Progenitor cell of endocrine pancreas (in vitro differentiated cells): ENCODE measurements at places on chromosomes 2 and 18. TPM values are rescaled to one million over a fixed set of nuclear protein-coding genes. Genes with fewer than 3 reads are reported as not detected.
A peak's percentile ranks its signal among the peaks of the same experiment; 100 is the strongest.

HOXD13 gene
- total RNA-seq, result not detected in 2 replicates

DSC1 gene
- total RNA-seq, result not detected in 2 replicates

PRSS56 gene
- total RNA-seq, result not detected in 2 replicates

SERPINB2 gene
- total RNA-seq, result not detected in 2 replicates

IL36RN gene
- total RNA-seq, result 0.13 TPM in 1 of 2 replicates, not detected in the other

YIPF4 gene
- 36.1 and 39.9 TPM in 2 replicates for total RNA-seq

FLACC1 gene
- total RNA-seq, result 0.55 and 0.69 TPM in 2 replicates

TOGARAM2 gene
- 0.86 and 0.98 TPM in 2 replicates for total RNA-seq

CGREF1 gene
- total RNA-seq, result 0.31 and 0.87 TPM in 2 replicates

PRKAG3 gene
- total RNA-seq, result not detected in 2 replicates

RAD51AP2 gene
- total RNA-seq, result 0.07 and 0.13 TPM in 2 replicates

CAPN10 gene
- 65.5 and 67.2 TPM in 2 replicates for total RNA-seq

GRCh38 chr2:239548965-239549595 is 148.3 kb upstream of the HDAC4 start:
- DNase-seq, result no peak

DNA sequence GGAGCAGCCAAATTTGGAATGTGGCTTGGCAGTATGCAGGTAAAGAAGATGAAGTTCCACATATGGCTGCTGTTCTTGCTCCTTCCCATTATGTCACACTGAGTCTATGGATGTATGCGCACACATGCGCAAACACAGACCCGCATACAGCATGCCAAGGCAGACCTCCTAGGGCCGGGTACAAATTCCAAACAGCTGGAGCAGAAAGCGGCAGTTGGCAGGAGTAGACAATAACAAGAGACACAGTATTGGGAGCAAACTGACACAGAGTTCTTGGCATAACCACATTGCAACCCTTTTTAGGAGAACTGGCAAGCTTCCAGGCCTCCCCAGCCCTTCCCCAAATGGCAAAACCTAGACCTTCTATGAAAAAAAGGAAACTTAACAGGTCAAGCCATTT is 268.9 kb downstream of the SP3 start:
- DNase-seq, result no peak

DNA sequence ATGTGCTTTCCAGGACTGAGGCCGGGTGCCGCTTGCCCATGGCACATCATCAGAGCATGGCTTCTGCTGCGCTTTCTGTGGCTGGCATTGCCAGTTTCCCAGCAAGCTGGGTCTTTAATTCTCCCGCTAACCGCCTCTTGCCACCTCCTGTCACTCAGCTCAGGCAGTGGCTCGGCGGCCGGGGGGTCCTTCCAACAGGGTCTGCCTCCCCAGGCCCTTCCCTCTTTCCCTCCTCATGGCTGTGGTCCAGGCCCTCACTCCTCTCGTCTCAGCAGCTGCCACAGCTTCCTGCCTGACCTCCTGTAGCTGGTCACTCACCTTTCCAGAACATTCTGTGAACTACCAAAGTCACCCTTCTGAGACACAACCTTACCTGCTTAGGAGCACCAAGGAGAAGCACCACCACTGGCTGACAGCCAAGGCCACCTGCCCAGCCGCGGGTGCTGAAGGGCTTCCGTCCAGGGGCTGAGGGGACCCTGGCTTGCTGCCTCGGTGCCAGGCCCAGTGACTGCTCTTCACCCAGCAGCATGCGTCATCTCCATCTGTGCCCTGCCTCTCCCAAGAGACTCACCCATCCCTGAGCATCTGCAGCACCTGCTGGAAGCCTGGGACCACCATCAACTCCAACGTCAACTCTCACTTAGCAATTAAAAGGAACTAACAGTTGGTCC is 22.6 kb downstream of the CHMP1B start:
- DNase-seq, result no peak

GRCh38 chr2:77977471-77978063 is 455.4 kb upstream of the LRRTM4 start:
- DNase-seq, result no peak

GRCh38 chr2:62370321-62371250 is 135.4 kb downstream of the TMEM17 start:
- DNase-seq, result no peak

- DNase-seq, result no peak
These were observed 60.0 kb downstream of the CABLES1 start for GRCh38 chr18:23194997-23195957.

GRCh38 chr2:222862106-222862908 is 1.5 kb downstream of the ACSL3 start:
- DNase-seq, result no peak

DNA sequence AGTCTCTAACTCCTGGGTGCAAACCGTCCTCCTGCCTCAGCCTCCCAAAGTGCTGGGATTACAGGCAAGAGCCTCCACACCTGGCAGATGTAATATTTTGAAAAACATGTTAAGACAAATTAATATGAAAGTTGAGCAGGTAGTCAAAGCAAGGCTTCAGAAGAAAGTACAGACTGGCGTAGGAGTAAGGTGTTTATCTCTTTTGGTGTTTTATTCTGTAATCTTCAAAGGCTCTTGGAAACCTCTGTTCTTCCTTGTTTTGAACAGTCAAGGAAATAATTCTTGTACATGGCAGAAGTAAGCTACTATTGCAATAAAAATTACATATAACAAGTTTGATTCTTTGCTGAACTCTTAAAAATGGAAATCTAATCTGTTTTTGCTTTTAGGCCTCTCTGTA is 5.3 kb downstream of the RNF138 start:
- DNase-seq, result no peak

DNA sequence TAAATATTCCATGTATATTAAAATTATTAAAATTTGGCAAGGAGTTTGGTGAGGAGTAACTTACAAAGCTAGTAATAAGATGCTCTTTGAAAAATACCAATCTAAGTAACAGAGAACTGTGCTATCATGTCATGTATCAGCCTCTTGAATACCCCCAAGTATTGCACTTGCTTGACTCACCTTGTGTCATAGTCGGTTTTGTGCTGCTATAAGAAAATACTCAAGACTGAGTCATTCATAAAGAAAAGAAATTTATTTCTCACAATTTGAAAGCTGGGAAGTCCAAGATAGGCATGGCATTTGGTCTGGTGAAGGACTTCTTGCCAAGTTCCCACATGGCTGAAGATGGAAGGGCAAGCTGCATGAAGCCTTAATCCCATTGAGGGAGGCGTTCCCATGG is 179.2 kb downstream of the MEMO1 start:
- no peak for DNase-seq

- DNase-seq, result no peak
These were observed 161.4 kb downstream of the ALK start for GRCh38 chr2:29760008-29760407.

DNA sequence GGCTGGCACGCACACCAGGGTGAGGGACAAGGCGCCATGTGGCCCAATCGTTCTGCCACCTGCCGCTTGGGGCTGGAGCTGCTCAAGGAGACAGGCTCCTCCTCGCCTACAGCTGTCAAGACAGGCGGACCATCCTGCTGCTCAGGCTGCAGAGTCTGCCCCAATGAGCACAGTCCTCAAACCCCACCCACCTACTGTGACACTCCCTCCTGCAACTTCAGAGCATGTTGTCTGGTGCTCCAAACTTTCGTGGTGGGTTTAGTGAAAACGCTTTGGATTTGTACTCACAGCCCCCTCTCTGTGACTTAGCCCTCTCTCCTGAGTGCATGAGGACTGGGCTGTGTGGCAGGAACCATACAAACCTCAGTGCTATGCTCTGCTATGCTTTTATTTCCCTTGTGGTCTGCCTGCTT is 23.2 kb upstream of the SLC35F6 start:
- DNase-seq, result no peak

DNA sequence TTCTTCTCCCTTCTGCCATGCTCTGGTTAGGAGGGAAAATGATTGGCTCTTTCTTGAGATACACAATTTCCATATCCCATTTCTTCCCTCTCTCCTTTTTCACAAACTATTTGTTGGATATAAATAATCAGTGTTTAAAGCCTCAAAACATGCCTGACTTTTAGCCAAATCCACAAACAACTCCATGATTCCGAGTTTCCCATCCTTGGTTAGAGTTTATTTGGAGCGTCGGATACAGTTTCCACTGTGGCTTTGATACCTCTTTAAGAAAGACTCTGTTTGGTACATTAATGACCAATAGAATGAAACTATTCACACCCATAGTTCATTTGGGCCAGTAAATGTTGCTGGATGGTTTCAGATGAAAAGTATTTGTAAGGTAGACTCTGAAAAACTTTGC is 5.9 kb upstream of the FHL2 start:
- no peak for DNase-seq

- no peak for DNase-seq
These were observed 53.2 kb upstream of the CCDC85A start for GRCh38 chr2:56130463-56131070.

DNA sequence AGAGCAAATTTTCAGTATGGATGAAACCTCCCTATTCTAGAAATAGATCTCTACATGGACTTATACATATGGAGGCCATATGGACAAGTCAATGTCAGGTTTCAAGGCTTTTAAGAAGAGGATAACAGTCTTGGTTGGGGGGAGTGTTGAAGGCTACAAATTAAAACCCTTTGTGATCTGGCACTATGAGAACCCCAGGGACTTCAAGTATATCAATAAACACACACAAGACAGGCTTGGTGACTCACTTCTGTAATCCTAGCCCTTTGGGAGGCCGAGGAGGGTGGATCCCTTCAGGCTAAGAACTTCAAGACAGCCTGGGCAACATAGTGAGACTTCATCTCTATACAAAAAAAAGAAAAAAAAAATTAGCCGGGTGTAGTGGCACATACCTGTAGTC is 127.2 kb upstream of the SP5 start:
- DNase-seq, result no peak

DNA sequence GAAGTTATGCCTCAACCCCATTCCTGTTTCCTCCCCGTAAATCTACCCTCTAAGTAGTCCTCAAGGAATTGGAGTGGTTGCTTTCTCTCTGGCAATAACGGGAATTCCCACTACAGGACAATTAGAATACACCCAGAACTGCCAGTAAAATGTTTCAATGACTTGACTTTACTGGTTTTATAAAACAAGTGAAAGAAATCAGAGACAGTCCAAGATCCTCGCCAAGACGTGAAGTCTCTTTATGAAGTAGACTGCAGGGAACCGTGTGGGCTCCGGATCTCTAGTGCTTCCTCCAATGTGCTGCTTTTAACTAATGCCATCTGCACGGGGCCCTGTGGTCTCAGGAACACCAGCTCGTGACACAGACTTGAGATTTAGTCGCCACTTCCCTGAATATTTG is 101.4 kb downstream of the CPO start:
- no peak for DNase-seq

- DNase-seq, result no peak
These were observed 22.6 kb downstream of the ITGA6 start for GRCh38 chr2:172449911-172450550.

DNA sequence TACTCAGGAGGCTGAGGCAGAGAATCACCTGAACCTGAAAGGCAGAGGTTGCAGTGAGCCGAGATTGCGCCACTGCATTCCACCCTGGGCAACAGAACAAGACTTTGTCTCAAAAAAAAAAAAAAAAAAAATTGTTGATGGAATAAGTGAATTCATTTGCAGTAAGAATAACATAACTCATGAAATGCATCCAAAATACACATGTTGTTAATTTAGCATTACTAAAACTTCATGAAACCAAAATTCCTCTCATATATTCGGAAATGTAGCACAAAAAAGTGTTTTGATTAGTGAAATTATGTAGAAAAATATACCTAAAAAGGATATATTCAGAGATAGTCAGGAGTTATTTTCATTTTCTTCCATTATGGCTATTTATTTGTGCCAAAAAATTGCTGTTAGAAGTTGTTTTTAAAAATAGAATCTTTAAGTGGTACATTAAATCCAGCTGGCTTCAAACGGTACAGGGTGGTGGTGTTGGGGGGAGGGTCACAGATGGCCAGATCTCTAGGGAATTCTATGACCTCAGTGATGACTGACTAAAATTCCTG is 78.2 kb upstream of the UGP2 start:
- DNase-seq, result no peak

DNA sequence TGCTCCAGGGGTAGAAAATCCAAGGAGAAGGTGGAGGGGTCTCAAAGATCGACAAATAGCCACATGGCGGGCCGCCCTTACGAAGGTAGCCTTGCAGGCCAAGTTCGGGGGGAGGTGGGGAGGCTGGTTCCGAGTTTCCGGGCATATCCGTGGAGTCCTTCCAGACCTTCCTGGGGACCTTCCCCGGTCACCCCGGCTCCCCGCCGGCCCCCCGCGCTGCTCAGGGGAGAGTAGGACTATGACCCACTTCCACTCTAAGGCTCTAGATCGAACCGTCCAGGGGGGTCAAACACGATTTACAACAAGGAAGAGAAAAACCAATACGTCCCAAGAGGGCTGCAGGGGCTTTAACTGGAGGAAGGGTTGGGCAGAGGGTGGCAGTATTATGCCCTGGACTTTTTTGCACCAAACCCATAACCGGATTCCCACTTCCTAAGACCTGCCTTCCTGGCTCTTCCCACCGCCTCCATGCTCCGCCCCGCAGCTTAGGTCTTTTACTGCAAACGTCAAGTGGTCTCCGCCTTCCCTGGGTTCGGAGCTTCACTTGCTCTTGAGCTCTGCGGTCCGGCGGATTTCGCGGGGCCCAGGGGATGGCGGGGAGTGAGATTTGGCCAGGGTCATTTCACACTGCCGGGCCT is 779 bp upstream of the LYPD6 start:
- no peak for DNase-seq

- DNase-seq, result peak; percentile 73
These were observed at the start of gene KRTCAP3 for GRCh38 chr2:27441958-27442919. Gene KRTCAP3, plus strand, starts transcription at chr2:27442381. Its CDS starts 32 bp downstream, at chr2:27442413.

GRCh38 chr2:121376535-121377250 is 91.7 kb upstream of the TFCP2L1 start:
- DNase-seq, result no peak

- no peak for DNase-seq
These were observed 47.7 kb downstream of the COLEC12 start for GRCh38 chr18:452816-453215.

DNA sequence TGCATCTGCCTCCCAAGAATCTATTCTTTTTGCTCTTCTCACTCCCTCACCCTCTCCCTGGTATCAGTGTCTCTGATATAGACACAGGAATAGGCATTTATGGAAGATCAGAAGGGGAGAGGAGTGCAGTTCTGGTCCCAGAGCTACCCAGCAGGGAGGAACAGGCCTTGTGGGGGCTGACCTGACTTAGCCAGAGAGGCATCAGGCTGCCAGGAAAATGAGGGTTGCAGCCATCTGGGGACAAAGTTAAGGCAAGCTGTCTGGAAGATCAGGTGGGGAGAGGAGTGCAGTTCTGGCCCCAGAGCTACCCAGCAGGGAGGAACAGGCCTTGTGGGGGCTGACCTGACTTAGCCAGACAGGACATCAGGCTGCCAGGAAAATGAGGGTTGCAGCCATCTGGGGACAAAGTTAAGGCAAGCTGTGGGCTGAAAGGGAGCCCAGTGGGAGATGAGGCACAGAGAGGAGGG is 69.9 kb upstream of the HK2 start:
- DNase-seq, result no peak

- DNase-seq, result no peak
These were observed 73.1 kb upstream of the KCNE4 start for GRCh38 chr2:222978850-222979249.

GRCh38 chr2:101026253-101026701 is 24.2 kb downstream of the RPL31 start:
- DNase-seq, result no peak

GRCh38 chr2:73822276-73822675 is 6.5 kb upstream of the STAMBP start:
- no peak for DNase-seq

- no peak for DNase-seq
These were observed 83.2 kb downstream of the TTC32 start for GRCh38 chr2:19818543-19818942.

GRCh38 chr2:167749016-167749415 is 498.4 kb downstream of the STK39 start:
- DNase-seq, result no peak

- no peak for DNase-seq
These were observed 88.3 kb upstream of the CCDC68 start for GRCh38 chr18:55047546-55047945.
